ENCODE measurements at places on chromosomes 16 and 17.

DNA sequence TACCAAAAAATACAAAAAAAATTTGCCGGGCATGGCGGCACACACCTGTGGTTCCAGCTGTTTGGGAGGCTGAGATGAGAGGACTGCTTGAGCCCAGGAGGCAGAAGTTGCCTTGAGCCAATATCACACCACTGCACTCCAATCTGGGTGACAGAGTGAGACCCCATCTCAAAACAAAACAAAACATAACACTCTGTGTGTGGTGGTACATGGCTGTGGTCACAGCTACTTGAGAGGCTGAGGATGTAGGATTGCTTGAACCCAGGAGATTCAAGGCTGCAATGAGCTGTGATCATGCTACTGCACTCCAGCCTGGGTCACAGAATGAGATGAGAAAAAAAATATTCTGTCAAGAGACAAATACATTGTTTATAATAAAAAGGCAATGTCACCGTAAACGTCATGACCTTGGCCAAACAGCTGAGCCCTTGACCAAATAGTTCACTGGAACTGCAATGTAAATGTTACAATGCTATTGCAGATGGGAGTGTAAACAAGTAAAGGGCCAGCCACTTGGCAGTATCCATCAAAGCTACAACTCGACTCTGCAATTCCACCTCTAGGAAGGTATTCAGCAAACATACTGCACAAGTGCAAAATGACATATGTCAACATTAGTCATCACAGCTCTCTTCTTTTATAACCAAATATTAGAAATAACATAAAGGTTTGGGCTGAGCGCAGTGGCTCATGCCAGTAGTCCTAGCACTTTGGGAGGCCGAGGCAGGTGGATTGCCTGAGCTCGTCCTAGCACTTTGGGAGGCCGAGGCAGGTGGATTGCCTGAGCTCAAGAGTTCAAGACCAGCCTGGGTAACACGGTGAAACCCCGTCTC is 16.9 kb downstream of the EARS2 start:
- DNase-seq: no peak

- DNase-seq: peak; percentile 75
Measured at GRCh38 chr17:45248132-45248957, 13.5 kb downstream of the SPATA32 start.

DNA sequence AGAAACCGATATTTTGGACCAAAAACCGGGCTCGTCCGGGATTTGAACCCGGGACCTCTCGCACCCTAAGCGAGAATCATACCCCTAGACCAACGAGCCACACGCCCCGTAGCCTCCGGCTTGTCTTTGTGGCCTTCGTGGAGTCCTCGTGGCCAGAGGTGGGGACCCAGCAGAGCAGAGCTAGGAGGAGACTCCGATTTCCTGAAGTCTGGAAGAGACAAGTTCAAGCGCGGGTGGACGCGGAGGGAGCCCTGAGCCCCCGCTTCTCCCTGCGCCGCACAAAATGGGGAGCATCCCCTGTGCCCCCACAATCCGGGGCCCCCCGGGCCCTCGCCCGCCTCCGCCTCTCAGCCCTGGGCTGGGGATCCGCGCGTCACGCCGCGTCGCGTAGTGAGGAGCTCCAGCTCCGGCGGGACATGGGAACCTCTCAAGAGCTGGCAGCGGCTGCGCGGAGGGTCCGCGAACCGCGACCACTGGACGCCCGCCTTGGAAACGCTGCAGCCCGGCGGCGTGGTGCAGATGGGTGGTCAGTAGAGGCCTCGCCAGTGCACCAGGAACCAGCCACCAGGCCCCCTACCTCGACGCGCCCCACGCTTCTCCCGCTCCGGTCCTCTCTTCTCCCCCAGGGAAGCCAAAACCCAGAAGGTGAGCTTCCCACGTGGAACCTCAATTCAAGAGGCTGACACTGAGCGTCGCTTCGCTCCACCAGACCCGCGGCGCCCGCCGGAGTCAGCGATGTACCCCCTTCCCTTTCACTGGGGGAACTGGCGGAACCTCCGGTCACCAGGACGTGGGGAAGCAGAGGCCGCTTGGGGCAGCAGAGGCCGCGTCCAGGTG is 5.2 kb upstream of the OR1F1 start:
- peak; percentile 59 for DNase-seq

DNA sequence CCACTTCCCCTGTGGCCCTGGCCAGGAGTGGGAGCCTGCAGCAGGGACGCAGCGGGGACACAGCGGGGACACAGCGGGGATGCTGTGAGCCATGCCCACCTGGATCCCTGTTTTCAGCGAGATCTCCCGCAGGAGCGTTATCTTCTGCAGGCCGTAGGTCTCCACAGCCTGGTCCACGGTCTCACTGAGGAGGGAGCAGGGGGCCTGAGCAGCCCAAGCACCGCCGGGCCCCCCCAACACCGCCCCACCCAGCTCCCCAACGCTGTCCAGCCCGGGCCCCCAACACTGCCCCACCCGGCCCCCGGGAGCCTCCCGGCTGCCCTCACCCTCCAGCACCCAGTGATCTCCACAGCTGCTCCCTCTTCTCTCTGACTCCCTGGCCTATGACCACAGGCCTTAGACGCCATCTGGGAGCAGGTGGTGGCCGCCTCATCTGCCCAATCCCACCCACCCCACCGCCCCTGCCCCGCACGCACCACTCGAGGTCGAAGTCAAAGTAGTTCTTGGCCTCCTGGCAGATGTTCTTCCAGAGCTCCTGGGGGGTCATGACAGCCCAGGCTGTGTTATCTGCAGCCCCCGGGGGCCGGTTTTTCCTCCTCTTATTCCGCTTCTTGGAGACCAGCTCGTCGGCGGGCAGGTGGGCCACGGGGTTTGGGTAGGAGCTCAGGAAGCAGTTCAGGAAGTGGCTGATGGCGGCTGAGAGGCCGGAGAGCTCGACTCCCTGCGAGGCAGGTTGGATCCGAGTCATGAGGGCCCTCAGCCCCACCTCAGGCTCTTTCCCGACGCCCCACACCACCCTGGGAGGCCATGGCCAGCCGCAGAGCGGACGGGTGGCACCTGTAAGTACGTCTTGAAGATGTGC is 17.0 kb downstream of the CLUH start:
- peak; percentile 16 for DNase-seq

- no peak for DNase-seq
Measured at GRCh38 chr16:47705266-47705665, 244.1 kb downstream of the PHKB start.

DNA sequence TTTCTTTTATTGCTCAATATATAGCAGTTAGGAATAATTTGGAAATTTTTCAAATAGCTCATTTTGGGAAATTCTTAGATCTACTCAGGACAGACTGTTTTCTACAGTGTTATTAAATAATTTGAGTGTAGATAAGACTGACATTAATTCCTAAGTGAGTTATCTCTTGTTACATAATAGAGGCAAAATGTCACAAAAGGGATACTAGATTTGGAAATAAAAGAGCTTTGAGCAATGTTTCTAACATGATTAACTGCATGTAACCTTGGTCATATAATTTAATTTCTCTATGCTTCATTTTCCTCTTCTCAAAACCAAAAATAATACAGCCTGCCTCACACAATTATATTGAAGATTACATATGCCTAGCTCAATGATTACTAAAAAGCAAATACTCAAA is 16.3 kb upstream of the KIF2B start:
- DNase-seq: no peak

DNA sequence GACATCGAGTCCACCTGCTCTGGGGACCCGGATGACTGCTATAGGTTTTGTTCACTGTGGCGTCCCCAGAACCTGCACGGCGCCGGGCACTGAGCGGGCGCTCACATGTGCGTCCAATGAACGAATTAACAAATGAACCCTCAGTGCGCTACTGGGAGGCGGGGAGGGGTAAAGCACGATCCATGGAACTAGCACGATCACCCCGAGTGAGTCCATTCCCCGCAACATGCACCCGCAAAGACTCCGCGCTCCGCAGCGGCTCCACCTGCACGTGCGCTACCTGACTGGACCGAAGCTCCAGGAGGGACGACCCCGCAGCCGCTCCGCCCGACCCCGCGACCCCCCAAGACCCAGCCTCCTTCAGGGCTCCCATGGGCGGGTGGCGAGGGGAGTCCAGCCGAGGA is 491 bp downstream of the TRAP1 start:
- DNase-seq: peak; percentile 50

- peak; percentile 65 for DNase-seq
Measured at GRCh38 chr17:28528327-28529012, 22.3 kb downstream of the FOXN1 start.

Measured in colonic mucosa (tissue), 4 donors.